ENCODE measurements at places on chromosomes 13 and 19. TPM values are rescaled to one million over a fixed set of nuclear protein-coding genes. Genes with fewer than 3 reads are reported as not detected.

- H3K36me3 ChIP-seq: peaks cover 57% of the 10 kb centered on the region
- DNase-seq: peak; percentile 89
- no peak overlapping the region for H3K27ac ChIP-seq
- no peaks in the 10 kb centered on the region for H3K27me3 ChIP-seq
- no peak overlapping the region for H3K4me3 ChIP-seq
Measured at GRCh38 chr19:42066075-42066754, 3.8 kb downstream of the GRIK5 start.

The KLK11 gene
- not detected for total RNA-seq

- no peak for DNase-seq
- H3K4me1 ChIP-seq: no peaks in the 10 kb centered on the region
- no peaks in the 10 kb centered on the region for H3K36me3 ChIP-seq
- no peak within 1 kb of the TSS for H3K4me3 ChIP-seq
- no peaks in the 10 kb centered on the region for H3K27me3 ChIP-seq
- H3K27ac ChIP-seq: no peak within 1 kb of the TSS
Measured at GRCh38 chr19:54573330-54573872, at the start of gene LILRA2. TSS of gene LILRA2 (plus strand) at chr19:54573790. CDS start at chr19:54573879, 89 bp downstream.

GRCh38 chr19:46423188-46423587 is 5.5 kb downstream of the PNMA8C start:
- no peak overlapping the region for H3K27ac ChIP-seq
- no peak for DNase-seq
- no peak overlapping the region for H3K4me3 ChIP-seq
- peaks cover 17% of the 10 kb centered on the region for H3K4me1 ChIP-seq

The PDE4A gene
- total RNA-seq: 4.2 TPM

The SMARCA4 gene
- 86.5 TPM for total RNA-seq

DNA sequence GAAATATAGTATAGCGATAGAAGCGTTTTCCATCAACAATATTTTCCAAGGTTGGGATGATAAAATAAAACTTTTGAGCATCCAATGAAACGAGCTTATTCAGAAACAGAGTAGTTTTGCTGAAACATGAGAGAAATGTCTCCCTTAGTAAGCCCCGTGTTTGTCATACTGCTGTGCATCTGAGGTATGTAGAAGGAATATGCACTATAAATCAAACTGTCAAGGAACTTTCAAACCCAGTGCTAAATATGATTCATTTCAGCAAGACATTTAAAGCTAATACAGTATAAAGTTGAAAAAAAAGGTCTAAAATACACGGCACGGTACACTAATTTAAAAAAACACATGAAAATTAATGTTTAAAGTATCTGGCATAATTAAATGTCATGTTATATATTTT is 546.2 kb downstream of the SLITRK5 start:
- no peaks in the 10 kb centered on the region for H3K36me3 ChIP-seq
- no peak overlapping the region for H3K4me3 ChIP-seq
- H3K27me3 ChIP-seq: no peaks in the 10 kb centered on the region

The ADGRE1 gene
- total RNA-seq: 1.1 TPM

The NCCRP1 gene
- total RNA-seq: 0.10 TPM

The DBP gene
- 16.6 TPM for total RNA-seq

- H3K4me1 ChIP-seq: no peaks in the 10 kb centered on the region
- H3K36me3 ChIP-seq: no peaks in the 10 kb centered on the region
Measured at GRCh38 chr13:43895940-43896339, 16.2 kb downstream of the LACC1 start.

GRCh38 chr19:8310342-8311055 is 2.3 kb upstream of the CD320 start:
- no peak overlapping the region for H3K4me3 ChIP-seq
- peaks cover 73% of the 10 kb centered on the region for H3K36me3 ChIP-seq
- peaks cover 43% of the 10 kb centered on the region for H3K4me1 ChIP-seq
- DNase-seq: no peak
- no peaks in the 10 kb centered on the region for H3K27me3 ChIP-seq
